ENCODE measurements at places on chromosomes 1 and 21.

GRCh38 chr1:119133987-119134386 lies 6.5 kb downstream of the WARS2 start:
- no peaks in the 10 kb centered on the region for H3K4me1 ChIP-seq
- no peaks in the 10 kb centered on the region for H3K27me3 ChIP-seq
- H3K4me3 ChIP-seq, result no peak overlapping the region

- DNase-seq, result no peak
- peaks cover 3% of the 10 kb centered on the region for H3K4me1 ChIP-seq
- H3K27ac ChIP-seq, result no peak overlapping the region
- H3K36me3 ChIP-seq, result peaks cover 3% of the 10 kb centered on the region
- no peaks in the 10 kb centered on the region for H3K27me3 ChIP-seq
Measured at GRCh38 chr1:20936621-20937020, 149.5 kb upstream of the HP1BP3 start.

GRCh38 chr1:65846866-65847265 lies 54.2 kb downstream of the PDE4B start:
- H3K36me3 ChIP-seq, result no peaks in the 10 kb centered on the region
- no peak overlapping the region for H3K27ac ChIP-seq
- H3K4me1 ChIP-seq, result no peaks in the 10 kb centered on the region
- DNase-seq, result no peak
- H3K27me3 ChIP-seq, result no peaks in the 10 kb centered on the region

GRCh38 chr1:6424000-6424565 lies 493 bp upstream of the ESPN start:
- H3K27me3 ChIP-seq, result peaks cover 32% of the 10 kb centered on the region
- no peak overlapping the region for H3K27ac ChIP-seq
- H3K4me3 ChIP-seq, result peak overlapping the region; percentile 9
- peaks cover 33% of the 10 kb centered on the region for H3K4me1 ChIP-seq
- no peak for DNase-seq
- no peaks in the 10 kb centered on the region for H3K36me3 ChIP-seq

DNA sequence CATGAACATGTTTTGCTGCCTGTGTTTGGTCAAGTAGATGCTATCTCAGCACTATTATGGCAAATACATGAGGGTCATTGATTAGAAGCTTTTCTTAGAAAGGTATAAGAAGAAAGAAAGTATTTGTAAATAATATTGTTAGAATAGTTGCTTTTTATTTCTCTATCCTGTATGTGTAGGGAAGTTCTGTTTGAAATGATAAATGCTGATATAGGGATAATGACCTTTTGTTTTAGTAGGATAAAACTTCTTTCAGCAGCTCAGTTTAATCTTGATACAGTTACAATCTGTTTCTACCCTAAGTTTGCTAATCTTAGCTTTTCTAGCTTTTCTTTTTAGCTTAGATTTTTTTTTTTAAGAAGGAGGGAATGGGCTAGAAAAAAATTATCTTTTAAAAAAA lies 63.3 kb downstream of the USP25 start:
- H3K27me3 ChIP-seq, result no peaks in the 10 kb centered on the region
- no peaks in the 10 kb centered on the region for H3K36me3 ChIP-seq
- no peak overlapping the region for H3K4me3 ChIP-seq
- no peak for DNase-seq

DNA sequence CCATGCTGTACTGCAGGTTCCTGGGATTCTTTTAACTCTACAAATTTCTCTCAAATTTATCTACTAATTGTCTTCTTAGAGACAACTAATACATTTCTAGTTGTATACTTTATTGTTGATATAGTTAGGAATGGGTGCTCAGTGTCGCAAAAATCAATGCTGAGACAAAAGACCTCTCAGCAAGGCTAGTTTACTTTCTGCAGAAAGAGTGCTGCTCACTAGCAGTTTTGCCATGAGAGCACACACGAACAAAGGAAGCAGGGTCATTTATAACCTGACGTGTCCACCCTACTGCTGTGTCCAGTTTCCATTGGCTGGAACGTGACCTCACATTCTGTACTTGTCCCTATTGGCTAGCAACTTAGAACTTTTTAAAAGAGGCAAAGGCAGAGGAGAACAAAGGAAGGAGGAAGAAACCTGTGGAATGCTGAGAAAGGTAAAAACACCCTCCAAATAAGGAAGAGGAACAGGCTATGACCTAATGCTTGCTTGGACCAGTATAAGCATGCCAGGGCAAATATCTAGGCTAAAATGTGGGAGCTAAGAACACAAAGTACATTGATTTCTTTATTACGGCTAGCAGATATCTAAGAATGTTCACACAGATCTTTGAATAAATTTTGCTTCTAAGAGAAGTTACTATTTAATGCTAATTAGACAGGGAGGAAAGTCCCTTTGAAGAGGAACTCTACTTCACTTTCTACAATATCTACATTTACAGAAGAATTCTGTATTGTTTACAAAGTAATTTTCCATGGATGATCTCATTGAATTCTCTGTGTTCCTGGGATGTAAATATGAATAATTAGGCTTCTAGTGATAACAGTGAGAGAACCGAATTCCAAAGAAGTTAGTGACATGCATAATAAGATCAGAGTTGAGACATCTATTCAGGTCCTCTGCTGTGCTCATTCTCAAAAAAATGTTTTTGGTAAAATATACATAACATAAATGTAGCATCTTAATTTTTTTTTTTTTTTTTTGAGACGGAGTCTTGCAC lies 86.0 kb upstream of the MAP10 start:
- no peak overlapping the region for H3K27ac ChIP-seq
- H3K27me3 ChIP-seq, result no peaks in the 10 kb centered on the region
- H3K36me3 ChIP-seq, result no peaks in the 10 kb centered on the region
- H3K4me3 ChIP-seq, result no peak overlapping the region

GRCh38 chr1:3959361-3959760 lies 59.3 kb upstream of the C1orf174 start:
- H3K27ac ChIP-seq, result no peak overlapping the region
- no peak for DNase-seq
- H3K36me3 ChIP-seq, result no peaks in the 10 kb centered on the region
- no peak overlapping the region for H3K4me3 ChIP-seq

DNA sequence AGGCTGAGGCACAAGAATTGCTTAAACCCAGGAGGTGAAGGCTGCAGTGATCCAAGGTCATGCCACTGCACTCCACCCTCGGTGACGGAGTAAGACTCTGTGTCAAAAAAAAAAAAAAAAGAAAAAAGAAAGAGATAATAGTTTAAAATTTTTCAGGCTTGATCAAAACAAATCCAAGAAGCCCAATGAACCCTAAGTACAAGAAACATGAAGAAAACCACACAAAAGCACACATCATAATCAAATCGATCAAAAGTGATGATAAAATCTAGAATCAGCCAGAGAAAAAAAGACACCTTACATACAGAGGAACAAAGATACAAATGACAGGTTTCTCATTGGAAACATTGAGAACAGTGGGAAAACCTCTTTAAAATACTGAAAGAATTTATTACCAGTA lies 31.5 kb downstream of the LDLRAD1 start:
- H3K27ac ChIP-seq, result no peak overlapping the region
- H3K4me1 ChIP-seq, result peaks cover 5% of the 10 kb centered on the region
- no peak overlapping the region for H3K4me3 ChIP-seq
- DNase-seq, result no peak
- no peaks in the 10 kb centered on the region for H3K27me3 ChIP-seq

DNA sequence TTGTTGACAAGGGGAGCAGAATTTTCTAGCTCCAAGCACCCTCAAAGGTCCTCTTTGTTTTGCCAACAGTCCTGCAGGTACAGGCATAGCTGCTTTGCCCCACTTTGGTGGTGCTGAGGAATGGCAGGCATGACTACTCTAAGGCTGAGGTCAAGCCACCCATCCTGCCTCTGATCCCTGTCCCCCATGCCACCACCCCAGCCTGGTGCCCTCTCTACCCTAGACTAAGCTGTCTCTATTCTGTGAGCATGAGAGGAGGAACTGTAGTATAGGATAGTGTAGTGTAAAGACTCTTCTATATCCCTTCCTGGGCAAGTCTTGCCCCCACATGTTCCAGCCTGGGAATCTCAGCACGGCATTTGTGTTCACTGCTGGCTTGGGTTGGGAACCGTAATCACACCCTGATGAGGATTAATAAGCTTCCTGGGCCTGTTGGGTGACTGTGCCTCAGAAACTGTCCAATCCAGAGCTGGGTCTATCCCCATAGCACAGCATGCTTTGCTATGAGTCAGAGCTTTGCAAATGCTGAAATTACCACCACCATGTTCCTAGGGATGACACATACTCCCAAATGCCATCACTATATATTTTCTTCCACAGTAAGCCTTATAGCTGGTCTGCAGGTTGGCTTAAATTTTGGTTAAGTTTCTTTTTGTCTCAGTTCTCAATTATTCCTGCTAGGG lies 105.7 kb upstream of the PPP2R5A start:
- DNase-seq, result no peak
- H3K27me3 ChIP-seq, result no peaks in the 10 kb centered on the region
- H3K4me3 ChIP-seq, result no peak overlapping the region

DNA sequence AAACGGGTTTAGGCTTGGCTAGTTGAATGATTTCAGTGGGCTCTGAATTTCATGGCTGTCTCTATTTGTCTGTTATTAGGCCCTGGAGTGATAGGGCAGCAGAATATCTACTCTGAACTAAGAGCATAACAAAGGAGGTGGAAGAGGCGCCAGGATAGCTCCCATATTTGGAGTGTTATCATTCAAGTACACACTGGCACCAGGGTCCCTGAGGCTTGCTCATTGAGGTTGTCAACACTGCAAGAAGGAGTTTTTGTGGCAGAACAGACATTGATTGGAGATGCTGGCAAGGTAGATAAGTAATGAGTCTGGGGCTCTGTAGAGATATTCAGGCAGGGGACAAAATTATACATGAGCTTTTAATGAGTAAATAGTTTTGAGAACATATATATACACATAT lies 1748.4 kb downstream of the MRPL39 start:
- no peak overlapping the region for H3K27ac ChIP-seq
- DNase-seq, result no peak
- no peaks in the 10 kb centered on the region for H3K27me3 ChIP-seq
- no peak overlapping the region for H3K4me3 ChIP-seq

GRCh38 chr1:228178737-228179684 lies 13.4 kb downstream of the IBA57 start:
- no peak for DNase-seq
- H3K27me3 ChIP-seq, result no peaks in the 10 kb centered on the region
- no peaks in the 10 kb centered on the region for H3K4me1 ChIP-seq
- H3K36me3 ChIP-seq, result peaks cover 15% of the 10 kb centered on the region
- H3K27ac ChIP-seq, result no peak overlapping the region

- H3K4me1 ChIP-seq, result no peaks in the 10 kb centered on the region
- DNase-seq, result no peak
- H3K36me3 ChIP-seq, result no peaks in the 10 kb centered on the region
- H3K4me3 ChIP-seq, result no peak overlapping the region
Measured at GRCh38 chr1:99252630-99253029, 11.7 kb upstream of the PLPPR4 start.

- H3K27me3 ChIP-seq, result no peaks in the 10 kb centered on the region
- no peak overlapping the region for H3K27ac ChIP-seq
- no peak overlapping the region for H3K4me3 ChIP-seq
- no peaks in the 10 kb centered on the region for H3K36me3 ChIP-seq
- DNase-seq, result no peak
- H3K4me1 ChIP-seq, result no peaks in the 10 kb centered on the region
Measured at GRCh38 chr1:110687250-110687649, 12.5 kb upstream of the KCNA3 start.

GRCh38 chr1:182677397-182678098 lies 6.8 kb downstream of the RGS8 start:
- H3K4me3 ChIP-seq, result no peak overlapping the region

DNA sequence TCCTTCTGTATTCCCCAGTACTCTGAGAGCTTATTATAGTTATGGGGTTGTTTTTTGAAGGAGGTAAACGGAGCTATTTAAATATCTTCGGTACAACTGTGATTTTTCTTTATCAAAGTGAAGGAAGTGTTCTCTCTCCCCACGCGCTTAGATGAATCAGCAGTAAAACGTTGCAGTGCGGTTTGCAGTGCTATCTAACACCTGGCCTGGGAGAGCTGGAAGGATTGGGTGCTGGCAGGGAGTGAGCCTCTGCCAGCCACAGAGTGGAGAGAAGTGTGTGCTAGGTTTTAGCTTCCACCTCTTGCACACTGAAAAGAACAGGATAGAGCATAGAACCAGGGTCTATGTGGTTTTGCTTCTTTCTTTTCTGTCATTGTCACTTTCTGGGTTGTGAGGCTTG lies 165.9 kb downstream of the SDCCAG8 start:
- no peaks in the 10 kb centered on the region for H3K36me3 ChIP-seq
- H3K4me3 ChIP-seq, result no peak overlapping the region
- H3K27ac ChIP-seq, result no peak overlapping the region
- H3K27me3 ChIP-seq, result no peaks in the 10 kb centered on the region
- DNase-seq, result no peak

DNA sequence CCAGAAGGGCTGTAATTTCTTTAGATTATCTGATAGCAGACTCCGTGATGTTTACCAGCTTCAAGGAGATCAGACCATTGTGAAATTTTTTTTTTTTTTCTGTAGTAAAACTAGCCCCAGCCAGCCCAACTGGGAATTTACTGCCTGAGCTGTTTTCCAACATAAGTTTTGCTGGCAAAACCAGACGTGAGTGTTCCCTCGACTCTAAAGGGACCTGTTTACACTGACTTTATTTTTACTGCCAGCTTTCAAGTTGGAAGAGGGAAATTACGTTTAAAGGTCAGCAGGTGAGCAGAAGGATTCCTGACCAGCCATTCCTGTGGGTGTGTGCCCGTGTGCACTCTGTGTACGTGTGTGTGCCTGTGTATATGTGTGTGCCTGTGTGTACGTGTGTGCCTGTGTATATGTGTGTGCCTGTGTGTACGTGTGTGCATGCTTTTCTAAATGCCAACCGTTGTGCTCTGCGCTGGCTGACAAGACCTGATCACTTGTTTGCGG lies 374 bp downstream of the MAB21L3 start:
- no peaks in the 10 kb centered on the region for H3K27me3 ChIP-seq
- no peak for DNase-seq
- no peaks in the 10 kb centered on the region for H3K36me3 ChIP-seq
- no peak overlapping the region for H3K27ac ChIP-seq
